ENCODE measurements at places on chromosomes 5 and 9.

DNA sequence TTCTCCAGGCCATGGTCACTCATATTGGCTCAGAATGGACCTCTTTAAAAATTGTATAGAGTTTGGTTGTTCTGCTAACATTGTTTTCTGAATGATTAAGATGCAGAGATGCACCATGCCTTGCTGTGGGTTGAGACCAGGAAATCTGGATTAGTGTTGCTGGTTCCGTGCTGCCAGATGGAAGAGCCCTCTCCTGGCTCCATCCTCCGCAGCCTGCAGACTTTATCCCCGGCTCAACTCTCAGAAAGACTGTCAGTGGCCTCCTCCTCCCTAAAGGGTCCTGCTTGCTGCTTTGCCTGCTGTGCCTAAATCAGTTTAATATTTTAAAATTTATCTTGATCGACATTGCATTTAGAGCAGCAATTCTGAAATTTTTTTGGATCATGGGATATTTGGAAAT, 196.7 kb downstream of the TENT4A start:
- DNase-seq: no peak

DNA sequence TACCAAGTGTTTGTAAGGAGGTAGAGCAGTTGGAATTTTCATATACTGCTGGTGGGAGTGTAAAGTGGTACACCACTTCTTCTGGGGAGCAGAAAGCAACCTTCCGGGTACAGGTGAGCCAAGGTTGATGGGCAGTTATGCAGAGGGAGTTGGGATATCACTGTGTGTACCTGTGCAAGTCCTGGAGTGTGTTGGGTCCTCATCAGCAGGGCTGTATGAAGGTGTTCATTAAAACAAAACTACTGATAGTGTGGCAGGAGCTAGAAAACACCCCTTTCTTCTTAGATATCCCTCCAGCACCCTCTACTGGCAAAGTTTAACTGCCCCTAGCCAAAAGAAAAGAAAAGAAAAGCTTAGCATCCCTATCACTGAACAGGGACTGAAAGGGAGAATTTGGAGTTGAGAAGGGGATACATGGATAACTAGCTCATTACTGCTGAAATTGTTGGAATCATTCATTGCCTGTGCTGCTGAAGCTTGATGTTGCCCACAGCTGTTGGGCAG, 10.7 kb downstream of the MARCHF6 start:
- DNase-seq: no peak

- DNase-seq: no peak
Measured at GRCh38 chr5:124614836-124615385, 131.5 kb downstream of the ZNF608 start.

DNA sequence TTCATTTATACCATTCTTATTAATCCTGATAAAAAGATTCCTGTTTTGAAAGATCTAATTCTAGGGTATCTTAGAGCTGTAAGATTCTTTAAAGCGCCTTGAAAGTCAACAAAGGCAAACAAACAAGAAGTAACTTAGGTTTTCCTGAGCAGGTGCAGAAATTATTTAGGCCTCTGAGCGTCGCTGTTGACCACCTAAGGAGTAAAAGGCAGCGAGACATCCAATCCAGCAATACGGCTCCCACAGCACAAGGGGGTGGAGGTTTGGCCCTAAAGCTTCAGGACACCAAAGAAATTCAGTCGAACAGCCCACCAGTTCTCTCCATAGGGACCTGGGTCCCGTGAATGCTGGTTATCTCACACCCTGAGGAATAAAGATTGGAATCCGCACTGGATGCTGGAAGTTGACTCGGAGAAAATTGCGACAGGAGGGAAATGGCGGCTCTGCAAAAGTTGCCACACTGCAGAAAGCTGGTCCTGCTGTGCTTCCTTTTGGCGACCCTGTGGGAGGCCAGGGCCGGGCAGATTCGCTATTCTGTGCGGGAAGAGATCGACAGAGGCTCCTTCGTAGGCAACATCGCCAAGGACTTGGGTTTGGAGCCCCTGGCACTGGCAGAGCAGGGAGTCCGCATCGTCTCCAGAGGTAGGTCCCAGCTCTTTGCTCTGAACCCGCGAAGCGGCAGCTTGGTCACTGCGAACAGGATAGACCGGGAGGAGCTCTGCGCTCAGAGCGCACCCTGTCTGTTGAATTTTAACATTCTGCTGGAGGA, at the start of gene PCDHGA2:
TSS of gene PCDHGA2 (plus strand) at position 223 of the 769 bp plus-strand sequence.
- DNase-seq: no peak

DNA sequence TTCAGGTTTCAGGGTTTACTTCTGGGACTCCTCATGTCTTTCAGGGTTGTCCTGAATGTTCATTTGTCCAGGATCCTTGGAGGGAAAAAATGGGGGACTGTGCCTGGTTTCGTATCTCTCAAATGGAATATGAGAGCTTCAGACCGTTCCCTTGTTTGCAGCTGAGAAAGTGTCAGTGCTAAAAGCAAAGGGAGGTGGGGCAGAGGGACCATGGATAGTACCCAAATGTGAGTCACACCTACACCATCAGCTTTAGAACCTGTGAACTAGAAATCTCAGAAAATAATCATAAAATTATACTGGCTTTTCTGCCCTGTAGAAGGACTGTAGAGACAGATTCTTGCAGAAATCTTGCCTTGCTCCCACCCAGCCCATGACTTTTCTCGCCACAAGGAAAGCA, 84.3 kb upstream of the TAF11L2 start:
- DNase-seq: no peak

DNA sequence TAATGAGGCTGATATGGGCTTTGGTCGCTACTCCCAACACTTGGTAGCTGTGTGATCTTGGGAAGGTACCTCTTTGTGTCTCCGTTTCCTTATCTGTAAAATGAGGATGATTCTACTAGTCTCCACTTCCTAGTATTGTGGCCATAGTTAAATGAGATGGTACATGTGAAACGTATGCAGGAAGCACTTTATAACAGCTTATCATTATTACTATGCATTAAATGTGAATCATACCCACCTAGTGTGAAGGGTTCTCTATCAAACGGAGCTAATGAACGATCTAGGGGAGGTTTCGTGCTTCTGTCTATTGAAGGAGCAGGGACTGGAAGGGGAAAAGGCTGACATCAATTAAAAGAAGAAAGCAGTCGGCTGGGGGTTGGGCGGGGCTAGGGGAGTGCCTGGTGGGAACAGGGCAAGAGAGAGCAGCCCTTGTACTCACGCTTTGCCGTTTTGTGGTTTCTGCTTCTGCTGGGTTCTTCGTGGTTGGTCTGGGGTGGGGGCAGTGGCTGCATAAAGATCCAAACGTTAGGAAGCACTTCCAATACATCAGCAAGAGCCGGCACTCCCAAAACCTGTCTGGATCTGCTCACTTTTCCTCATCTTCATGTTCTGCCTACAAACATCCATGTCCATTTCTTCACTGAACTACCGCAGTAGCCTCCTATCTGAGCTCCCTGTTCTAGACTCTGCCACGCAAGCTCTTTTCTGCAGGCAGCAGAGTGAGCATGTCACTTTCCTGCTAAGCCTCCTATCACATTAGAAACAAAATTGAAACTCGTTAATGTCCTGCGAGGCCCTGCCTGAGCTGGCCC, 30.8 kb downstream of the LCP2 start:
- no peak for DNase-seq

- no peak for DNase-seq
Measured at GRCh38 chr5:44740660-44741059, 68.1 kb upstream of the MRPS30 start.

DNA sequence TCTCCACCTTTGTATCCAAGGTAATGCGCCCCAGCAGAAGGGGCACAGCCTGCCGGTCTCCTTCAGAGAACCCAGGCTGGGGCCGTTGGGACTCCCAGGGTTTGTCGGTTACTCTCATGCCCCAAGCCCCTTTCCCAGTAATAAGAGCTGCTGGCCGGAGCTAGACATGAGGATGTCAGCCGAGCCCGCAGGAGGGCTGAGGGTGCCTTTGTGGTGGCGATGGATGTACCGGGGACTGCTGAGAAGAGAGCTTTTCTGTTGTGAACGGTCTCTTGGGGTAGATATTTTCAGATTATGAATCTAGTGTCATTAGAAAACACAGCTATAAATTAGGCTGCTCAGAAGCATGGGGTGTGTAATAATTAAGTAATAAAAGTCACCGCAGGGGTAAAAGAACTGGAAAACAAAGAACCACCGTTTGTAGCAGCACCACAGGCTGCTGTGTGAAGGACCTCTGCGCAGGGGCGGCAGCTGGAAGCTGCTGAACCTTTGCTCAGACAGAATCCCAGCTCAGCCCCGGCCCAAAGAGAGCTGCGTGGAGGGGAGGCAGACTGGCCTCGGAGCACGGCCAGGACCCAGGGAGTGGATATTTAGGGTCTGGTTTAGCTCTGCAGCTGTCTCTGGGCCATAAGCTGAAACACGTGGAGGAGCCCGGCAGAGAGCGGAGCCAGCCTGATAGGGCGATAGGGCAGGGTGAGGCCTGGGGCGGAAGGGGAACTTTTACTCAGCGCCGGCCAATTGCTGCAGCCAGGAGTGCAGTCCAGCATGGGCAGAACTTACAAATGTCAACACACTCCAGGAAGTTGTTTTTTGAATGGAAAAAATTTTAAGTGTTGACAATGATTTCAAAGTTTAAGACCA, 50.5 kb upstream of the BARHL1 start:
- no peak for DNase-seq

- DNase-seq: no peak
Measured at GRCh38 chr5:63570752-63571151, 391.5 kb downstream of the HTR1A start.

GRCh38 chr9:113148781-113149510, 1.9 kb upstream of the SLC31A2 start:
- no peak for DNase-seq

GRCh38 chr9:114806526-114806900, 674 bp upstream of the TNFSF15 start:
- no peak for DNase-seq

DNA sequence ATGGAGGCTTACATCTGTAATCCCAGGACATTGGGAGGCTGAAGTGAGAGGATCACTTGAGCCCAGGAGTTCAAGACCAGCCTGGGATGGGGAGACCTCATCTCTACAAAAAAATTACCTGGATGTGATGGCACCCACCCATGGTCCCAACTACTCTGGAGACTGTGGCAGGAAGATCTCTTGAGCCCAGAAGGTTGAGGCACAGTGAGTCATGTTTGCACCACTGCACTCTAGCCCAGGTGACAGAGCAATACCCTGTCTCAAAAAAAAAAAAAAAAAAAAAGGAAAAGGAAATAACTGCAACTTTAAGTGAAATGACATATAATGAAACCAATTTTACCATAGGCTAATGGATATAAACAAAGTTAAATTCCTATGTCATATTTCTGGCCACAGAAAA, 152.1 kb upstream of the DHFR start:
- no peak for DNase-seq

GRCh38 chr9:129252937-129253802, 75.1 kb upstream of the IER5L start:
- no peak for DNase-seq

- DNase-seq: no peak
Measured at GRCh38 chr9:36902080-36902716, 131.9 kb downstream of the PAX5 start.

DNA sequence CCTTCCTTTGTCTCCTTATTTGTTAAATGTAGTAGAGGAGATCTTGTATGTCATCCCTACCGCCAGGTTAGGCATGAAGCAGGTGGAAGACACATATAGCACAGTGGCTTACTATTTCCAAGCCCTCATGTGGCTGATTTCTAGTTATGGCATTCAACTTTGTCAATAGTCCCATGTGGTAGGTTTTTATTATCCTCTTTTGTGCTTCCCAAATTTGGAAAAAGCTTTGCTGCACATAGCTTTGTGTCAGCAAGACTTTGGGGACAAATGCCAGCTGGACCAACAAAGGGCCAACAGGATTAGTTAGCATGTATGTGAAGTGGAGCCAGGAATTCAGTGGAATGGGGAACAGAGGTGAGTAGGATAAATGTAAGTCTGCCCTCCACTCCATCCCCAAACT, 276.3 kb downstream of the PSAT1 start:
- no peak for DNase-seq

DNA sequence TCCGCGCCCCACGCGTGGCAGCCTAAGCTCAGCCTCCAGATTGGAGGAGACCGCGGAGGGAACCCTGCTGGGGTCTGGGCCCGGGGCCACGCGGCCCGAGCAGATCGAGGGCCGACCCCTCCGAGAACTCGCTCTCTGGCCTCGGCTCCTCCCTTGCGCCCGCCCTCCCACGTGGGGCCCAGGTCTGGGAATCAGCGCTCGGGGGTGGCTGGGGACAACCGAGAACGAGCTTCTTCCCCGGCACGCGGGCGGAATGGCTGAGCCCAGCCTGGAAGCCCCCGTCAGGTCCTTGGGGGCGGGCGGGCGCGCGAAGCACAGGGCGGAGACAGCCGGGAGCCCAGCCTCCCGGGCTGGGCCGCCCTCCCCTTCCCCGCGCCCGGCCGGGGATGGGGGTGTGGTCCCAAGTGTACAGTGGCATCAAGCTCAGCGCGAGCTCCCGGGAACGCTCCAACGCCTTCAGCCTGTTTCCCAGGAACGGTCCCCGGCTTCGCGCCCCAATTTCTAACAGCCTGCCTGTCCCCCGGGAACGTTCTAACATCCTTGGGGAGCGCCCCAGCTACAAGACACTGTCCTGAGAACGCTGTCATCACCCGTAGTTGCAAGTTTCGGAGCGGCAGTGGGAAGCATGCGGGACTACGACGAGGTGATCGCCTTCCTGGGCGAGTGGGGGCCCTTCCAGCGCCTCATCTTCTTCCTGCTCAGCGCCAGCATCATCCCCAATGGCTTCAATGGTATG, at the start of gene SLC22A4:
TSS of gene SLC22A4 (plus strand) at position 403 of the 736 bp plus-strand sequence. CDS start at position 626, 223 bp downstream.
- DNase-seq: peak; percentile 56

DNA sequence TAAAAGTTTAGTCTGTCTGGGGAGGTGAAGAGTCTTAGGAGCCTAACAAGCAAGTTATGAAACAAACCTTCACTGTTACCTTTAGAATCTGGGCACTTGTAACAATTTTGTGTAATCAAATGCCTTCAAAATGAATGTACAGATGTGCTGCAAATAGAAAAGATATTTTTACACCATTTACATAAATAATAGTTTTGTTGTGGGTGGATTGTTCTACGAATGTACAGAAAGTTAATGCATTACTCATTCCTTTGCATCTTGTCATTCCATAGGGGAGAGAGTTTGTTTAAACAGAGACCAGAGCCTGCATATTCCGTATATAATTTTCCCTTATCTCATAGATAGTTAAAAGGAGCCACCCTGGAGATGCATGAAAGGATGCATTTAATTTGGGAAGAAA, 576.9 kb upstream of the SGCD start:
- no peak for DNase-seq
